ENCODE measurements at places on chromosomes 13 and 19.

GRCh38 chr19:46639358-46640182, 3.6 kb upstream of the GNG8 start:
- peak overlapping the region; percentile 41 for H3K4me3 ChIP-seq
- H3K4me1 ChIP-seq: peaks cover 10% of the 10 kb centered on the region
- H3K27me3 ChIP-seq: peaks cover 2% of the 10 kb centered on the region
- no peaks in the 10 kb centered on the region for H3K36me3 ChIP-seq
- H3K27ac ChIP-seq: peak overlapping the region; percentile 36

DNA sequence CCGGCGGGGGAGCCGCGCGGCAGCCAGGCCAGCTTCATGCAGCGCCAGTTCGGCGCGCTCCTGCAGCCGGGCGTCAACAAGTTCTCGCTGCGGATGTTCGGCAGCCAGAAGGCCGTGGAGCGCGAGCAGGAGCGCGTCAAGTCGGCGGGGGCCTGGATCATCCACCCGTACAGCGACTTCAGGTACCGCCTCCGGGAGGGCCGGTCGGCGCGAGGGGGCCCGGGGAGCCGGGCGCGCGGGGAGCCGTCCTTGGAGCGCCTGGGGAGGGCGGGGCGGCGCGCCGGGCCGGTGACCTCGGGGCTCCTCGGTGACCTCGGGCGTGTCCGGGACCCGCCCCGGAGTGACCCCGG, 690 bp downstream of the HCN2 start:
- no peak overlapping the region for H3K27ac ChIP-seq
- no peaks in the 10 kb centered on the region for H3K36me3 ChIP-seq
- H3K4me1 ChIP-seq: no peaks in the 10 kb centered on the region
- H3K4me3 ChIP-seq: no peak overlapping the region

DNA sequence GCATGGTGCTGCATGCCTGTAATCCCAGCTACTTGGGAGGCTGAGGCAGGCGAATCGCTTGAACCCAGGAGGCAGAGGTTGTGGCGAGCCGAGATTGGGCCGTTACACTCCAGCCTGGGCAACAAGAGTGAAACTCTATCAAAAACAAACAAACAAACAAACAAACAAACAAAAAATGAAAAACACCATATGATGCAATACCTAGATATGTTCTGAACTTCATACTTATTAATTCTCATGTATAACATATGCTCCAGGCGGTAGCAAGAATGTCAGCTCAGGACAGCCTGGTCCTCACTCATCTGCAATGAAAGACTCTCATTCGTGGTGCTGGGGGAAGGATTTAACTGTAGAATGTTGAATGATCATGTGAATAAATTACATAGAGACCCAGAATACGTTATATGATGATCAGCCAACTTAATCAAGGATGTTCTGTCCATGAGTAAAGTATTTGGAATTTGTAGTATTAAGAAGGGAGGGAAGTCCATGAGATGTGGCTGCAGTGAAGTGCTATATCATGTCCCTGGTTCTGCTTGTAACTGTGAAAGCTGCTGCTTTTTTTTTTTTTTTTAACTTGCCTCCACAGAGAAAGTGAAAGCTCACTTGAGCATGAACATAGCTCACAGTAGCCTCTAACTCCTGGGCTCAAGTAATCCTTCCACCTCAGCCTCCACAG, 206.8 kb downstream of the UQCRFS1 start:
- DNase-seq: no peak
- H3K27ac ChIP-seq: no peak overlapping the region
- no peak overlapping the region for H3K4me3 ChIP-seq
- H3K4me1 ChIP-seq: no peaks in the 10 kb centered on the region

- no peaks in the 10 kb centered on the region for H3K36me3 ChIP-seq
- no peak overlapping the region for H3K27ac ChIP-seq
- DNase-seq: no peak
- no peaks in the 10 kb centered on the region for H3K27me3 ChIP-seq
- H3K4me1 ChIP-seq: no peaks in the 10 kb centered on the region
Observed at GRCh38 chr13:41015920-41016319, 3.2 kb downstream of the ELF1 start.

- DNase-seq: no peak
- peaks cover 66% of the 10 kb centered on the region for H3K36me3 ChIP-seq
- no peaks in the 10 kb centered on the region for H3K27me3 ChIP-seq
- peaks cover 22% of the 10 kb centered on the region for H3K4me1 ChIP-seq
Observed at GRCh38 chr19:3981736-3982681, 3.3 kb downstream of the EEF2 start.

DNA sequence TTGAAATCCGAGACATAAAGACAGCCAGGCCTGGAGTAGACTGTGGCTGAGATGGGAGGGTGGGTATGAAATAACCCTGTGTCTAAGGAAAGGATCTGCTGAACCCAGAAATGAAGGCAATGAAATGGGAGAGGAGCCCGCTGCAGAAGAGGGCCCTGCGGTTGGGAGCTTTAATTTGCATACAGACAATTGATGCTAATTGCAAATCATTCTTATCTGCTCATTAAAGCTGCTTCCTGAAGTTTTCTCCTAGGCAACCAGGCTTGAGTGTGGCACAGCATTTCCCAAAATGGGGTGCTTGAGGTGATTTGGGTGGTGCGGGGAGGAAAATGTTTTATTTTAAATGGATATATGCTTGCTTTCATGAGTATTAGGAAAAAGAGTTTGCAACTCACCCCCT, 55.4 kb downstream of the DPF1 start:
- no peak for DNase-seq
- H3K27me3 ChIP-seq: no peaks in the 10 kb centered on the region

- H3K36me3 ChIP-seq: peaks cover 10% of the 10 kb centered on the region
- H3K27me3 ChIP-seq: no peaks in the 10 kb centered on the region
- no peak for DNase-seq
- no peak overlapping the region for H3K4me3 ChIP-seq
- H3K4me1 ChIP-seq: peaks cover 4% of the 10 kb centered on the region
- no peak overlapping the region for H3K27ac ChIP-seq
Observed at GRCh38 chr13:21048901-21049698, 12.3 kb downstream of the LATS2 start.

DNA sequence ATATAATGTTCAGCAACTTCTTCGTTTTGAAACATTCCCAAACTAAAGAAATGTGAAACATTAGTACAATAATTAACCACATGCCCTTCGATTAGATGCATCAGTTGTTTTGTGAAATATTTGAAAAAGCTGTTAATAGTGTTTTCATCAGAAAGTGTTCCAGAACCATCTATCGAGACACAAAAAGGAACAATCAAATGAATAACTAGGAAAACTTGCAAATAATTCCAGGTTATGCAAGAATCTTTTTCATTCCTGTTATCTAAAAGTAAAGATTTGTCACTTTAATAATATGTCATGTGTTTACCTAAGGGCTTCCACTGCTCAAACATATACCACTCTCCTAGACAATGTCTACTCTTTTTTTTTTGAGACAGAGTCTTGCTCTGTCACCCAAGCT, 904.2 kb upstream of the MIR17HG start:
- no peaks in the 10 kb centered on the region for H3K36me3 ChIP-seq
- no peaks in the 10 kb centered on the region for H3K27me3 ChIP-seq
- H3K4me1 ChIP-seq: peaks cover 6% of the 10 kb centered on the region
- H3K4me3 ChIP-seq: no peak overlapping the region
- H3K27ac ChIP-seq: no peak overlapping the region

DNA sequence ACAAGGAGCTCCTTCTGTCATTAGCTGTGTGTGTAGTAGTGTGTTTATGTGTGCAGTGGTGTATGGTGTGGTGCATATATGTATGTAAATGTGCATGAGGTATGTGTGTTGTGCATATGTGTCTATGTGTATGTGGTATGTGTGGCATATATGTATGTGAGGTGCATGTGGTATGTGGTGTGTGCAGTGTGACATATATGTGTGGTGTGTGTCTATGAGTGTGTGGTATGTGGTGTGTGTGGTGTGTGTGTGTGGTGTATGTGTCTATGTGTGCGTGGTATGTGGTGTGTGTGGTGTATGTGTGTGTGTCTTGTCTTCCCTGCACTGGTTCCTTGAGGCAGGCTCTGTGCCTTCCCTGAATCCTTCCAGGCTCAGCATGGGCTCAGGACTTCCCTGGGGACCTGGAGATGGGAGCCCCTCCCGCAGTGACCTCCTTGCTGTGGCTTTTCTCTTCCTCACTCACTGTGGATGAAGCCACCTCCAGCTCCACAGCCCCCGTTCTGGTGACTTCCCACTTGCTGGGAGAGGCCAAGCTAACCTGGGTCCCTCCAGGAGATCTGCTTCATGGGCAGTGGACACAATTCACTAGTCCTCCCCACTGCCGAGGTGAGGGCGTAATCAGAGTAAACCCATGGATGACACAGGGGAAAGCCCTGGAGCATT, 64.2 kb downstream of the CCDC70 start:
- H3K27ac ChIP-seq: no peak overlapping the region
- DNase-seq: no peak
- no peak overlapping the region for H3K4me3 ChIP-seq
- H3K4me1 ChIP-seq: no peaks in the 10 kb centered on the region

GRCh38 chr19:12838182-12838885, at the start of gene MAST1:
Gene MAST1 (plus strand): TSS chr19:12838515. CDS start chr19:12838573, 58 bp downstream.
- H3K4me3 ChIP-seq: peak within 1 kb of the TSS; percentile 28
- H3K27me3 ChIP-seq: peaks cover 66% of the 10 kb centered on the region
- H3K36me3 ChIP-seq: no peaks in the 10 kb centered on the region
- H3K4me1 ChIP-seq: peaks cover 3% of the 10 kb centered on the region
- H3K27ac ChIP-seq: no peak within 1 kb of the TSS
- DNase-seq: no peak
